Adrenal gland (tissue), 19 donors: ENCODE measurements at places on chromosomes 7 and 10. TPM values are rescaled to one million over a fixed set of nuclear protein-coding genes. Genes with fewer than 3 reads are reported as not detected.
A peak's percentile ranks its signal among the peaks of the same experiment; 100 is the strongest.

DNA sequence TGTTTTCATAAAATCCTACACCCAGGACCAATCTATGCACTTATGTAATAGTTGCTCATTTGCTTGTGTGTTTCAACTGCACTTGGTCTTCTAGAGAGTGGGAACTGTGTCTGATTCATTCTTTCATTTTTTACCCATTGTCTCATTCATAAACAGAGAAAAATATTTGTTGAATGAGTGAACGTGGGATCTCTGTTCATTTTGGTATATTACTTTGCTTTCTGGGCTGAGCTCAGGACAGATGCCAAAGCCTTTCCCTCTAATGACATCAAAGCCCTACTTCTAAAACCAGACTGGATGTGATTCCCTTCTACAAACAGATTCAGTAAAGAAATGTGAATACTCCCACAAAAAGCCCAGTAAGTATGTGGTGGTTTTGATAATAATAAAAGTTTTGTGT, 145.2 kb downstream of the ST7 start:
- DNase-seq, result no peak

GRCh38 chr10:123997486-123998196, 95.8 kb downstream of the CHST15 start:
- peak; percentile 59 for DNase-seq

EPO gene
- not detected for total RNA-seq

CYP26C1 gene
- total RNA-seq, result 0.25 TPM
